ENCODE measurements at places on chromosomes 11 and 22. TPM values are rescaled to one million over a fixed set of nuclear protein-coding genes. Genes with fewer than 3 reads are reported as not detected.

FEN1 gene
- 13.1 TPM for total RNA-seq

CATSPER1 gene
- not detected for total RNA-seq

BRSK2 gene
- 3.0 TPM for total RNA-seq

OR8A1 gene
- not detected for total RNA-seq

MPPED1 gene
- total RNA-seq = 1.7 TPM

ST14 gene
- 9.5 TPM for total RNA-seq

CACNA1I gene
- 0.11 TPM for total RNA-seq

SLC43A3 gene
- 27.3 TPM for total RNA-seq

DGAT2 gene
- total RNA-seq = 9.5 TPM

All from urinary bladder (tissue), 4 donors.